NCI-H1105 (cell line): ENCODE measurements at places on chromosomes 11 and 22.

- no peak for DNase-seq
These were observed 5.0 kb downstream of the FTH1 start for GRCh38 chr11:61962213-61963015.

- no peak for DNase-seq
These were observed 561.6 kb downstream of the BUD13 start for GRCh38 chr11:116211147-116211546.

GRCh38 chr11:69578167-69578566, 62.8 kb upstream of the CCND1 start:
- DNase-seq: no peak

GRCh38 chr22:17064498-17065100, 20.2 kb upstream of the IL17RA start:
- DNase-seq: no peak

DNA sequence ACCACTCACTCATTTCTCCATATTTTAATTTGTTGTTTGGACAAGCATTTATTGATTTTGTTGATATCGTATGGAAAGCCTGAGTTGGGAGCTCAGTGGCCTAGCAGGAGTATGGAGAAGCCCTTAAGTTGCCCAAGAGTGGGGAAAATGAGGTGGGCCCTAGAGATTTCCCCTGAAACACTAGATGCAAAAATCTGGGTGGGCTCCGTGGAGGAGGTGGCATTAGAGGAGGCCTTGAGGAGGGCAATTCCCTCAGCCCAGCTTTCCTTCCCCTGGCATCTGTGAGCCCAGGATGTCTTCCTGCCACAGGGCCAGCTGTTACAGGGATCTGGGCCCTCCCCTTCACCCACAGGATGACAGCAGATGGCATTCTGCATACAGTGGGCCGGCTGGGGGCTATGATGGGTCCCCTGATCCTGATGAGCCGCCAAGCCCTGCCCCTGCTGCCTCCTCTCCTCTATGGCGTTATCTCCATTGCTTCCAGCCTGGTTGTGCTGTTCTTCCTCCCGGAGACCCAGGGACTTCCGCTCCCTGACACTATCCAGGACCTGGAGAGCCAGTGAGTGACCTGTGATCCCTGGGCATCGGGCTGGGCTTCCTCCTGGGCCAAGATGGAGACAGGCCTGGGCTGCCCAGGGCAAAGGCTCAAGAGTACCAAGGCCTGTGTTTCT, 21.6 kb upstream of the SLC22A12 start:
- no peak for DNase-seq

DNA sequence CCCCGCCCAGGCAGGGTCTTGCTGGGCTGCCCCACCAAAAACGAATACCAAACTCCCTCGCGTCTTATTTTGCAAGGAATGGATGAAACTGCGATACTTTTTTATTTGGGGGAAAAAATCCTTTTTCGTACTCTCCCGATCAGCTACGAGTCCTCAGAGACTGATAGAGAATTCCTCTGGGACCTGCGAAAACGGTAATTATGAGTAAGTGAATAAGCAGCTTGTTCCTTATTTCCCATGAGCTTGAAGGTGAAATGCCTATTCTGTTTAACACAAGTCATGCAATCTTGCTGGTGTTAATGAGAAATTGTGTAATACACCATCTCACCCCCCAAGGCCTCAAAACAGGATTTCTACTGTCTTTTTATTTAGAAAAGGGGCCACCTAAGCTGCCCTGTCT, 5.5 kb downstream of the GRK3 start:
- DNase-seq: no peak

GRCh38 chr11:32002311-32002710, 88.6 kb upstream of the RCN1 start:
- DNase-seq: no peak

DNA sequence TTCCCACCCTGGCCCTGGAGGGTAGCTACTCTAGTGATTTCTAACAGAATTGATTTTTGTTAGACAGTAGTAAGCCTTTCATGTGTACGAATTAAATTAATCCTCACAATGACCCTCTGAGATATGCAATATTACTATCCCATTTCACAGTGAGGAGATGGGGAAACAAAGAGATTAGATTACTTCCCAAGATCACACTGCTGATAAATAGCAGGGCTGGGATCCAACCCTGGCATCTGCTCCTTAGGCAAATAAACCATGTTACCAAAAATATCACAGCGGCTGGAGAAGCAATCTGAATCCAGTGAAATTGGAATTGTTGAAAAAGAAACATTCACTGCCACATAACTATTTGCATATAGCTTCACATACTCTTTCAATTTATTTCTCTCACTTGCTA, 12.8 kb upstream of the CAVIN3 start:
- DNase-seq: peak; percentile 47

- no peak for DNase-seq
These were observed 56.3 kb upstream of the PDE3B start for GRCh38 chr11:14587258-14587657.

GRCh38 chr11:3796801-3797328, 489 bp downstream of the NUP98 start:
- DNase-seq: peak; percentile 47

- peak; percentile 76 for DNase-seq
These were observed 7.8 kb upstream of the L3MBTL2 start for GRCh38 chr22:41197038-41197972.

DNA sequence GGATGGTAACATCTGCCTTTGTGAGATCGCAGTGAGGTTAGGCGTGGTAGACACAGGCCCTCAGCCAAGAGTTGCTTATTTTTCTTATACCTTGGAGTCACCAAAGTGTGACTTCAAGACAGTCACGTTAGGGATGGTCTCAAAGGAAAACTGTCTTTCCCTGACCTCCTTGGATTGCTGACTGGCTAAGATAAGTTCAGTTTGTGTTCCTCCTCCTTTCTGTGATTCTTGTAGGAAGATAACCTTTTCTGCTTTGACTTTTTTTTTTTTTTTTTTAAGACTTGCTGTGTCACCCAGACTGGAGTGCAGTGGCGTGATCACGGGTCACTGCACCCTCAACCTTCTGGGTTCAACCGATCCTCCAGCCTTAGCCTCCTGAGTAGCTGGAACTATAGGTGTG, 23.1 kb downstream of the TAB1 start:
- DNase-seq: no peak

DNA sequence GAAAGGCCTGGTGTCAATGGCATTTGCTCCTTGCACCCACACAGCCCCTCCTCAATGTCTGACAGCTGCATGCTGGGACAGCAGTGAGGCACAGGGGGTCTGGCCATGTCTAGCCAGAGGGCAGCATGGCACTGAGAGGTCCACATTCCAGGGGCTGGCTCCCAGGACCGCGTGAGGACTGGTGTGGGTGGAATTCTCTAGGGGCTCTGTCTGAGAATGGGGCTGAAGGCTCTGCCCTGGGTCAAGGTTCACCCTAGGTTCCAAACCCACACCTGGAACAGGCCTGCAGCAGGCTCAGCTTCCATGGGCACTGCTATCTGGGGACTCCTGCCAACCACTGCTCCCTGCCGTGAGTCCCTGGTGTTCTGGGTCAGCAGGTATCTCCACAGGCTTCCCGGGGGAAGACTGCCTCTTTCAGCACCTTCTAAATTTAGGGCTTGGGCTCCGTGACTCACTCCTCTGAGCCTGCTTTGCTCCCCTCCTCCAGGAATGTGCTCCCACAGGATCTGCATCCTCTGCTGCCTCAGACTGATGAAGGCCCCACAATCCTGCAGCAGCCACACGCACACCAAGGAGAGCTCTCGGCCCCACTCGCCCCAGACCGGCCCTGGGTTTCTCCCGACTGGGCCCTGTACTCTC, 4.2 kb downstream of the STARD10 start:
- no peak for DNase-seq

- DNase-seq: no peak
These were observed 460 bp upstream of the MUC5AC start for GRCh38 chr11:1157341-1157644.

DNA sequence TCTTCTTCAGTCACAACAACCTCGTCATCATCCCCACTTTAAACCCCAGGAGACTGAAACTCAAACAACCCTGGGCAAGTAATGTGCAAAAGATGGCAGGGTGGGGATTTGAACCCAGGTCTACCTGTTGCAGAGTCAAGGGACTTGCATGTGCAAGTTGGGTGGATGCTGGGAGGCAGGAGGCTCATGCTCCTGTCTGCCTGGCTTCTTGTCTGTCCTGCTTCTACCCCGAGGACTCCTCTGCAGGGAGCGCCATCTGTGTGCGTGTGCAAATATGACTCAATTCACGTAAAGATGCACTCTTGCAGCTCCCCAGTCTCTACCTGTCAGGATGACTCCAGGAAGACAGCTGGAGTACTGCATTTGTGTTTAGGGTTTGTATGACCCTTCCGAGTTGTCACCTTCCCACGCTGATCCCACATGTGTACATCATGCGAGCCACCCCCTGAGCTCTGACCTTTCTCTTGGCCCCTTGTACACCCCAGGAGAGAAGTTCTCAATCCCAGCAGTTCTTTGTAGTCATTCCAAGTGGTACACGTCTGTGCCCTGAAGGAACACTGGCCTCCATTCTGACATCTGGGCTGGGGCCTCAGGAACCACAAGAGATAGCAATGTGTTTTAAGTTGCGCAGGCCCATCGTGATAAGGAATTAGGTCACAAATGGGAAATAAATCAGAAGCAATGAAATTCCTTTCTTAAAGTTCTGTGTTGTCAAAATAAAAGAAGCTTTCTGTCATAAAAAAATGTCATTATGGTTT, 95.7 kb downstream of the CWC15 start:
- DNase-seq: no peak

GRCh38 chr11:41320653-41321052, 138.8 kb downstream of the LRRC4C start:
- DNase-seq: no peak
